Stimulated activated CD8-positive, alpha-beta memory T cell treated with anti-CD3 and anti-CD28 coated beads, Interleukin-7, amount 100 ng/mL, for 24 hours (primary cell): ENCODE measurements at places on chromosomes 4 and X.

DNA sequence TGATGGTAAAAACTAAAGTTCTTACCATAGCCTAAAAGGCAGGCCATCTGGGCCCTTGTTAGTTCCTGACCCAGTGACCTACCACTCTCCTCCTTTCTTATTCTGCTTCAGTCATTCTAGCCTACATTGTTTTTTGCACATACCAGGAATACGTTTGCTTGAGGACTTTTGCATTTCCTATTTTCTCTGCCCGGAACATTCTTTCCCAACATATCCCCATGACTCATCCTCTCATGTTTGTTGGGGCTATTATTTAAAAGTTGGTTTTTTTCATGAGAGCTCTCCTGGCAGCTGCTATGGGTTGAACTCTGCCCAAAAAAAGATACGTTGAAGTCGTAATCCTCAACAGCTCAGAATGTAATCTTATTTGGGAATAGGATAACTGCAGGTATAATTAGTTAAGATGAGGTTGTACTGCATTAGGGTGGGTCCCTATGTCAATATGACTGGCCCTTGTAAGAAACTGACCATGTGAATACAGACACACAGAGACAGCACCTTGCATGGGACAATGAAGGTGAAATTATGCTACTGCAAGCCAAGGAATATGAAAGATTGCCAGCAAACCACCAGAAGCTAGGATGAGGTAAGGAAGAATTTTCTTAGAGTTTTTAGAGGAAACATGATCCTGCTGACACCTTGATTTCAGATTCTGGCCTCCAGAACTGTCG, 138.3 kb upstream of the PDHA2 start:
- no peak for DNase-seq

DNA sequence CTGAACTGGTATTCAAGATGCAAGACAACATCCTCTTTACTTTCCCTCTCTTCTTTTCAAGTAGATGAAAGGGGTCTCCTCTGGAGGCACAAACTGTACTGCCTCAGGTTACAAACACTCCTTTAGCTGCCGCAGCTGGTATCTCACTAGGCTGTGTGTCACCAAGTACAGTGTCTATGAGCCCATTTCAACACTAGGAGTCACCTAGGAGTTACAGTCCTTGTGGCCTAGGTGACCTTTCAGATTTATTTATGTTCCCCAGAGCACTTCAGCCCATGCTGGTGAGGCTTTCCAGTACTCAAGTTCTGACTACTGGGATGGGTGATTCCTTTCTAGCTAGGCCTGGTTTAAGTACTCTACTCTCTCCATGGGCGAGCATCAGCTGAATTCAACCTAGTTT, 32.4 kb upstream of the TMLHE start:
- no peak for DNase-seq

DNA sequence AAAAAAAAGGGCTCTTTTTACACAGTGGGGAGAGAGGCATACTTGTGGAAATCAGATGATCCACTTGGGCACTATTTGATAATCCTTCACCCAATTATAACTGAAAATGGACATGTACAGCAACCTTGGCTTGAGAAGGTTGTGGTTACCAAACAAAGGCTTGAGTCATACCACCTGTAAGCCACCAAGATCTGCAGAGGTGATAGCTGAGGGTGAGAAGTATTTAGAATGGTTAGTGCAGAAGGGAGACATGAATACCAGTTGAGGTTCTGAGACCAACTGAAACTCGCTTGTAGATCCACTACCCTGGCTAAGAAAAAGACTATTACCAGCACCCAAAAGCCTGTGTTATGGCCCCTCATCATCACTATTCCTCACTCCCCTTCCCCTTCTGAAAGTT, 614.0 kb downstream of the STIM2 start:
- DNase-seq: no peak

DNA sequence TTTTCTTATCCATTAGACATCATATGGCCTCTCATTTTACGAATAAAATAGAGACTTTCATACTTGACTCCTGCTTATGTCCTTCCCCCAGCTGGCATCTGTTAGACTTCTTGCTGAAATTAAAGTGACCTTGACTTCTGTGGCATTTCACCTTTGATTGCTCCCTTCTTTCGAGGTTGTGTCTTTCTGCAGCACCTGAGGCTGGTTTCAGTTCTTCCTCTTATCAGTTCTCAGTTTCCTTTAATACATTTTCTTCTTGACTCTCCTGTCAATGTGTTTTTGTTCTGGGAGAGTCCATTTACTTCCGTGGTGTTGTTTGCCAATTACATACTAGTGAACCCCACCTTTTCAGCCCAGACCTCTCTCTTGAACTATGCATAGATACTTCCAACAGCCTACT, 81.6 kb downstream of the RBPJ start:
- DNase-seq: no peak

DNA sequence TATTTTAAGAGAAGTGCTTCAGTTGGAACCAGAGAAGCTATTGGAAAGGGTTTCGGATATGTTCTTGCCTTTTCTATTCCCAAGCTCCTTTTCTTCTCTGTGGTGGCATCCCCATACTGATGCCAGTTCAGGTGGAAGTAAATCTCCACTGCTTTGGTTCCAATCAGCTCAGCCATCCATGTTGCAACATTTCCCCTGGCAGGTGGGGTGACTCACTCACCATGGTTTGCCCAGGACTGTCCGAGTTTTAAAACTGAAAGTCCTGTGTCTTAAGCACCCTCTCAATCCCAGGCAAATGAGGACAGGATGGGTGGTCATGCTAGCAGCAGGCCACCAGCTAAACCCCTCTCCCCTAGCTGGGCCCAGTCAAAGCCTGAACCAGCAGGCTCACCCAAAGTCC, 15.1 kb downstream of the RAI2 start:
- no peak for DNase-seq

DNA sequence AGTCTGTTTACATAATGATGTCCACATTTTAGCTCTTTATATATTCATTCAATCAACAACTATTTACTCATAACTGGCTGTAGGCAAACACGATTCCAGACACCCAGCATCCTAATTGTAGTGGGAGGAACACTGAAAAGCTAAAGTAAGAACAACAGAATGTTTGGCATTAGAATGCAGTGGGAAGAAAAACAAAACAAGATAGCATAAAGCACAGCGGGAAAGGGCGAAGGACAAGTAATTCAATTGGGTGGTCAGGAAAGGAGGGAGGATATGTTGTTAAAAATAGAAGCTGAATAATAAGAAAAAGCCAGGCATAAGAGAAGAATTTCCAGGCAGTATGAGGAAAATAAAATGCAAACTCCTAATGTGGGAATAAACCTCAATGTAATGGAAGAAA, 189.5 kb upstream of the FAT4 start:
- DNase-seq: no peak

DNA sequence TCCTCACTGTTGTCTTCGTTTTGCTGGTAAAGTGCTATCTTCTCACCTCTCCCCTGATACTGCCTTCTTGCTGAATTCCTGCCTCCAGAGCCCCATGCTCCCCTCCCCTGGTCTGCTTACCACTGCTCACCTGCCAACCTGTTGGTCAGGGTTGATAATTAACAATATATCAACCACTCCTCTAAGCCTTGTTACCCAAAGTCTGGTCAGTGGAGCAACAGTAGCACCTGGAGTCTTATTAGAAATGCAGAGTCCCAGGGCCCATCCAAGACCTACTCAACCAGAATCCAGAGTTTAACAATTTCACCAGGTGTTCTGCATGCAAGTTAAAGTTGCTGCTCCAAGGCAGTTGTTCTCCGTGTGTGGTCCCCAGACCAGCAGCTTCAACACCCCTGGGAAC, 55.0 kb downstream of the EFNB1 start:
- DNase-seq: no peak

DNA sequence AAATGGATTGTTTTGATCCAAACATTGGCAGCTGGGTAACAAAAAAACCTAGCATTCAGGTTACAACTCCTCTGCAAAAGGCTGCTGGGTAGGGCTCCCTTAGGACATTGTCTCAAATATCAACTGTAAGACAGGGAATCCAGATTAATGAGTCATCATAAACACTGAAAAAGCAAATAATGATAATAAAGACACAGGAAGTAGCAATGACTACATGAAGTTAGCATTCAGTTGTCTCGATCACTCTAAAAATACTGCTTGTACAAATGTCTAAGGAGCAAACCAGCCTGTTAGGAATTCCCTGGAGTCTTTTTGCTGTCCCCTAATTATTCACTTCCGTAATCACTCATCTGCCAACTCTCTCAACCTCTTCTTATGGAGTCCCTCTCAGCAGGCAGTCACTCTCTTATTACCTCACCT, 259.2 kb downstream of the GPC3 start:
- DNase-seq: no peak
